Ovary (tissue), 10 donors: ENCODE measurements at places on chromosomes 5 and 9. TPM values are rescaled to one million over a fixed set of nuclear protein-coding genes. Genes with fewer than 3 reads are reported as not detected.

The GLT6D1 gene
- total RNA-seq, result not detected

The INSYN2B gene
- 0.83 TPM for total RNA-seq

The PAM gene
- 155 TPM for total RNA-seq

The FOXD4L4 gene
- total RNA-seq, result not detected

DNA sequence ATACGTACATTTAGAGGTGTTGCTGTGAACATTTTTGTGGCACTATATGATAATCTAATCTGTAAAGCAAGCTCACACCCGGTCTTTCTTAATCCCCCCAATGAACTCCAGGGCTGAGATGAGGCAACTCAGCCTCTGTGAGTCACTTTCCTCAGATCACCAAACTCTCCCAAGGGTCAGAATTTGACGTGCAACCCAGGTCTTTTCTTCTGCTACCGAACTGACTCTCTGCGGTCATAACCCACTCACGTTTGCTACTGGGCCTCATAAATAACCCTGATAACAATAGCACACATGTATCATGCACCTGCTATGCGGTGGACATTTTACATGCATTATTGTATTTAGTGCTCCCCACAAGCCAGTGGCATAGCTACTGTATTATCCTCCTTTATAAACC is 153.1 kb downstream of the DROSHA start:
- no peak overlapping the region for H3K27ac ChIP-seq
- DNase-seq, result no peak
- H3K4me1 ChIP-seq, result no peaks in the 10 kb centered on the region
- H3K36me3 ChIP-seq, result no peaks in the 10 kb centered on the region
- H3K27me3 ChIP-seq, result no peaks in the 10 kb centered on the region
- H3K4me3 ChIP-seq, result no peak overlapping the region

DNA sequence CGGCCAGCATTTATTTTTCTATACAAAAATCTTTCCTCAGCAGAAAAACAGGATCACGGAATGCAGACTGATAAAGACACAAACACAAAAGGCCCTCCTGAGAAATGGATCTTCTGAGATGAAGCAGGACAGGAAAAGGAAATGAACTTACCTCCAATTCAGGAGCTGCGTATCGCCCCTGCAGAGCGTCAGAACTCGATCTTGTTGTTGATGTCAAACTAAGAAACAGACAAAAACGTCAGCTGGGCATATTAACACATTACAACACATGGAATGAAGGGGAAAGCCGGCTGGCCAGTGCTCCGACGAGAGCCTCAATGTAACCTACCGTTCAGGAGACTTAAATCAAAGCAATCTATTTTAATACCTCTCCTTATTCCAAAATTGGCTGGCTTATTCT is 105.1 kb downstream of the SERINC5 start:
- H3K4me1 ChIP-seq, result no peaks in the 10 kb centered on the region
- no peaks in the 10 kb centered on the region for H3K27me3 ChIP-seq

GRCh38 chr9:81474125-81474524 is 215.2 kb downstream of the TLE1 start:
- no peak overlapping the region for H3K4me3 ChIP-seq
- no peak for DNase-seq
- H3K36me3 ChIP-seq, result no peaks in the 10 kb centered on the region
- H3K4me1 ChIP-seq, result no peaks in the 10 kb centered on the region

DNA sequence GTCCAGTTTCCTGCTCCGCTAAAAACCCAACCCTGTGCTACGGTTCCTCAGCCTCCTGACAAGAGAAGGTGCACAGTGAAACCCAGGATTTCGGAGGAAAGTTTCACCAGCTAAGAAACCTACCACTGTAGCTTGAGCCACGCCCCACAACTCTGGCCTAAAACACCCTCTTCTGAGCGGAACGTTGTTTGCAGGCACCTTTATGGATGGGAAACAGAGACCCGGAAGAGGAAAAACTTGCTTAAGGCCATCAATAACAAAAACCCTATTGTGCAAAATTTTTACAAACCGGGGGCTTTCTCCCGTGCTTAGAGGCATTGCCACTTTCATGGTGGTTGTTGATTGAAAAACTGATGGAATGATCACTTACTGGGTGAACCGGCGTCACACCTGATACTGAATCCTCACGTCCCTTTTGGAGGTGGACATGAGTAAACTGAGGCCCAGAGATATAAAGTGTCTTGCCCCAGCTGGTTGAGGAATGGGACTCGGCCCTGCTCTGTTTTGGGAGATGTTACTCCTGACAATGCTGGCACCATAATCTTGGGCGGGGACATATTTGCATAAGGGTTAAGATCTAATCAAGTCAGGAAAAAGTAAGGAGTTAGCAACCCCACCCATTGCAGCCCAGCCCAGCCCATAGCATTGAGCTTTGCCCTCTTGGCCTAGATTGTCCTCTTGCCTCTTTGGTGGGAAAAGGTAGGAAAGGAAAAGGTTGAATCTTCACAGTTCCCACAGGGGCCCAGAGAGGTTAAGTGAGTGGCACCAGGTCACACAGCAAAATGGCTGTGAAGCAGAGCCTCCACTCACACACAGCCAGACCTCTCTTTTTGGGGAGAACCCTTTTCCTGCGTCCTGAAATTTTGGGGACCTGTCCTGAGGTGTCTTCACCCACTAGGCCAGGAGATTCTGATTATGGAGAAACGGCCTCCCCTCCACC is 23.2 kb upstream of the PTGS1 start:
- H3K27ac ChIP-seq, result no peak overlapping the region
- peak overlapping the region; percentile 45 for H3K4me3 ChIP-seq
- peaks cover 2% of the 10 kb centered on the region for H3K4me1 ChIP-seq
- DNase-seq, result no peak
- H3K27me3 ChIP-seq, result no peaks in the 10 kb centered on the region
